ENCODE measurements at places on chromosomes 5 and 9.

GRCh38 chr5:105033637-105034400 lies 1471.2 kb upstream of the NUDT12 start:
- DNase-seq = no peak

- no peak for DNase-seq
Observed at GRCh38 chr5:24819841-24820240, 175.1 kb upstream of the CDH10 start.

GRCh38 chr5:115586525-115587146 lies 15.6 kb downstream of the TICAM2 start:
- no peak for DNase-seq

GRCh38 chr5:91174396-91174795 lies 208.7 kb downstream of the ARRDC3 start:
- no peak for DNase-seq

GRCh38 chr9:34079181-34079580 lies 30.5 kb upstream of the UBAP2 start:
- DNase-seq = no peak

- no peak for DNase-seq
Observed at GRCh38 chr5:98432378-98432777, 341.1 kb upstream of the RGMB start.

DNA sequence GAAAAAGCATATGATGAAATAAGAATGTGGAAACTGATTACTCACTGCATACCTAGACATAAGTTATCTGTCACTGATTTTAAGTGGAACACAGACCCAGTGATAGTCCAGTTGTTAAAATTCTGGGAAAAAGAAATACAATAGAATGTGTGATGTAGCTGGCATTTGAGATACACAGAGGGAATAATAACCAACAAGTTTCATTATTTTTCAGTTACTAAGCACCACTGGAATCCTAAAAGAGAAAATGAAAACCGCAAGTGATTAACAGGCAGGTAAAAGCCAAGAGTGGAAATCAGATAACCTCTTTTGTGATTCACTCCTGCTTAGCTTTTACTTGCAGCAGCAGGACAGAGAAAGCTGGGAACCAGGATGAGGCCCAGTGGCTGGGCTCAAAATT lies 994.0 kb upstream of the SEMA6A start:
- no peak for DNase-seq

DNA sequence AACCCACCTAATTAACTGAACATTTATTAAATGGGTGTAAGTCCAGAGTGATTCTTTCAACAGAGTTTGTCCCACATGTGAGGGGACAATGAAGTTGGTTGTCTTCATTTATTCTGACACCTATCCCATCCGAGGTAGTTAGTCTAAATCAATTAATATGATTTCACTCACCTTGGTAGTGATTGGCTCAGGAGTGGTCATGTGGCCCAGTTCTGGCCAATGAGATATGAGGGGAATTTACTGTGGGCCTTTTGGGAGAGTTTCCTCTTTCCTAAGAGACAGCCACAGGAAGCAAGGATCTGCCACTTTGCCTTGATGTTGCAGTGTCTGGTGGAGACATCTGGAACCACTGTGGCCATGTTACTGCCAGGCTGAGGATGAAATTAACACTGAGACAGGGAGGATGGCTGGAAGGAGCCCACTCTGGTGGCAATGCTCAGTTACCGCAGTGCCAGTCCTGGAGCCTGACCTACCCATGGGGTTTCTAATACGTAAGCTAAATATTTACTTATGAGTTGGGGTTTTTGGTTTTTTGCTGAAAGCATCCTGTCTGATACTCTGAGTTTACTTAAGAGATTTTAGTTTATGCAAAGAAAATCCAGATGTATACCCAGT lies 118.6 kb downstream of the FGF18 start:
- DNase-seq = no peak

- no peak for DNase-seq
Observed at GRCh38 chr5:112413611-112414010, 5.5 kb downstream of the EPB41L4A start.

- no peak for DNase-seq
Observed at GRCh38 chr5:146388386-146388785, 49.7 kb downstream of the POU4F3 start.

DNA sequence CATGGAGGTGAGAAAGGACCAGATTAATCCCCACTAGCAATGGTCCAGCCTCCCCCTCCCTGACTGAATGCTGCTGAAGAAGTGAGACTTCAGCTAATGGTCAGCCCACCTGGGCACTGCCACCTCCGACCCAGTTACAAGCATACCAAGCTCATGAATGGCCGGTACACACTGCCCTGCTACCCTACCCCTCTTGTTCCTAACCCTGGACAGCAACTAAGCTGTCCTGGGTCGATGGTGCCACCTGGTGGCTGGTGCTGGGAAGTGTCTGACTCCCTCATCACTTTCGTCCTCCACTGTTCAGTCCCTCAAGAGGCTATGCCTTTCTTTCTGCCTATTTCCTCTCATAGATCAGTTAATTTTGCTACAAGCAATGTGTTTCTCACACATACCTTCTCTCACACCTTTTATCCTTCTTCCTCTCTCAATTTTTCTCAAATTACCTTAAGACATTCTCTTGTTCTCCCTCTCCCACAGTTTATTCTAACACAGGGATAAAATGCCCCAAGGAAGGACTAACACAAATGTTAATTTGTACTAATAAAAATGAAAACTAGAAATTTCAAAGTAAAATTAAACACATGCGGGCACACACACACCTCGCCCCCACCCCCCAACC lies 42.4 kb downstream of the PAX5 start:
- no peak for DNase-seq

DNA sequence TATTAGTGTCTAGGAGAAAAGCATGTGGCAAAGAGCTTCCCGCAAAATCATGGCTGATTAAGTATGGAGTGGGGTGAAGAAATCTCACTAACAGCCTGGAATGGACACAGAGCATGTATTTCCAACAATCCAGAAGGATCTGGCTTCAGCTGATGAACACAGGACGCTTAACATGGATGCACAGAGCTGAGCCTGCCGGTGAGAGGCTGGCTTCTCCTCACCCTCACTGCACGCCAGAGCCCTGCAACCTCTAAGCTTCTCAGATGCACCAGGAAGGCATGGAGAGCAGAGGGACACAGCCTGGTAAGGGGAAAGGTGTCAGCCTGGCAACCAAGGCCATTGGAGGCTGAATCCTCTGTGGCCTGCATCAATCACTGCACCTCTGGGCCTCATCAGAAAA lies 298.5 kb downstream of the TRIM32 start:
- DNase-seq = no peak

Data from stimulated activated CD8-positive, alpha-beta memory T cell treated with anti-CD3 and anti-CD28 coated beads, Interleukin-4, amount 100 ng/mL, for 4 hours (primary cell).